Spinal cord (tissue), 10 donors: ENCODE measurements at places on chromosomes 7 and 10.

DNA sequence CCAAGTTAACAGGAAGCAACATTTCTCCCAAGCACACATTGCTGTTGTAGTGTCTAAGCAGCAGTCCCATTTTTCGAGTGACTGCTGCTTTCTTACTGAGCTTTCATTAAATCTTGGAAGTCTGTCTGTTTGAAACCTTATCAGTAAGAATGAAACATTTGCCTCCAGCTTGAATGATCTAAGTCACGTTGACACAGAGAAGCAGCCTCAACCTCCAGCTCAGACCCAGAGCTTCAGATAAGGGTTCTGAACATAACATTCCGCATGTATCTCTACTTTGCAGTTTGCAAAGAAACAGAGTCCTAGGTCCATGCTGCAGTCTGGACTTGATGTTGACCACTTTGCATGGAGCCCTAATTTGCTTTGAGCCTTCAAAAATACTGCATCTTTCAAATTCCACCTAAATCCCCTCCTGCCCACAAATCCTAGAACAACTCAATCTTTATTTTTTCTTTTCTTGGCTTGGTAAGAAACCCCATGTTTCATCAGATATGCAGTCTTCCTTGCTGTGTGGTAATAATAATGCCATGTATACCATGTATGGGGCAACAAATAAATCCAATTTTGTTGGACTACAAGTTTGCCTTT, 698.7 kb upstream of the IGFBP3 start:
- H3K36me3 ChIP-seq = no peaks in the 10 kb centered on the region
- H3K4me1 ChIP-seq = no peaks in the 10 kb centered on the region
- H3K27ac ChIP-seq = no peak overlapping the region
- DNase-seq = no peak
- H3K27me3 ChIP-seq = no peaks in the 10 kb centered on the region

- no peaks in the 10 kb centered on the region for H3K27me3 ChIP-seq
- no peaks in the 10 kb centered on the region for H3K36me3 ChIP-seq
- H3K4me1 ChIP-seq = no peaks in the 10 kb centered on the region
- H3K4me3 ChIP-seq = no peak overlapping the region
Measured at GRCh38 chr10:61024856-61025201, 80.8 kb upstream of the RHOBTB1 start.

DNA sequence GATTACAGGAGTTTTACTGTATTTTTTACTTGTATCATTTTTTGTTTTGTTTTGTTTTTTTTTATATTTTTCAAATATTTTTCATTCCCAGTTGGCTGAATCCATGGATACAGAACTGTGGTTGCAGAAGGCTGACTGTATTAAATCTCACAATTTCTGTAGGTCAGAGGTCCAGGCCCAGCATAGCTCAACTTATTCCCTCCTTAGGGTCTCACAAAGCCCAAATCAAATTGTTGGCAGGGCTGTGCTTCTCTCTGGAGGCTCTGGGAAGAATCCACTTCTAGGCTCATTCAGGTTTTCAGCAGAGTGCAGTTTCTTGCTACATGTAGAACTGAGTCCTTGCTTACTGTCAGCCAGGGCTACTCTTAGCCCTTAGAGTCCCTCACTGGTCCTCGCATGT, 22.6 kb downstream of the TSPAN14 start:
- peaks cover 18% of the 10 kb centered on the region for H3K4me1 ChIP-seq
- no peak overlapping the region for H3K27ac ChIP-seq
- no peak for DNase-seq
- no peak overlapping the region for H3K4me3 ChIP-seq
- H3K27me3 ChIP-seq = no peaks in the 10 kb centered on the region

- peaks cover 15% of the 10 kb centered on the region for H3K4me1 ChIP-seq
- H3K36me3 ChIP-seq = no peaks in the 10 kb centered on the region
- H3K27me3 ChIP-seq = no peaks in the 10 kb centered on the region
- DNase-seq = peak; percentile 70
Measured at GRCh38 chr7:132755538-132756483, 179.5 kb upstream of the PLXNA4 start.

DNA sequence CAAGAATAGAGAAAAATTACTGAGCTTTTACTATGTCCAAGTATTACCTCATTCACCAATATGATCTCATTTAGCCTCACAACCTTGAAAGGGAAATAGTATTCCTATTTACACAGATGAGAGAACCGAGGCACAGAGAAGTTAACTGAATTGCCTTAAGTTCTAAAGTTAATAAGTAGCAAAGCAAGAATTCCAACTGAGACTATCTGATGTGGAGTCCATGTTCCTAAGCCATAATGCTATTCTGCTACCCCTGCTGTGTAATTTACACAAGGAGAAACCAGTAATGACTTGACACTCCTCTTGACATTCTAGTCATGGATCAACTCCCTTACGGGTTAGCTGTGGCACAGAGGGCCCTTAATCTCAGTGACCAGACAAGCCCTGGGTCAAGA, 60.7 kb downstream of the ABCB4 start:
- H3K4me1 ChIP-seq = no peaks in the 10 kb centered on the region
- DNase-seq = no peak
- no peaks in the 10 kb centered on the region for H3K36me3 ChIP-seq
- no peaks in the 10 kb centered on the region for H3K27me3 ChIP-seq
- H3K4me3 ChIP-seq = no peak overlapping the region

- peak overlapping the region; percentile 81 for H3K4me3 ChIP-seq
- peaks cover 26% of the 10 kb centered on the region for H3K4me1 ChIP-seq
- peak overlapping the region; percentile 90 for H3K27ac ChIP-seq
- DNase-seq = peak; percentile 44
- no peaks in the 10 kb centered on the region for H3K27me3 ChIP-seq
Measured at GRCh38 chr10:119209035-119209735, 1.8 kb downstream of the GRK5 start.

- no peaks in the 10 kb centered on the region for H3K36me3 ChIP-seq
- no peak overlapping the region for H3K4me3 ChIP-seq
- H3K27ac ChIP-seq = no peak overlapping the region
- H3K27me3 ChIP-seq = no peaks in the 10 kb centered on the region
- no peaks in the 10 kb centered on the region for H3K4me1 ChIP-seq
Measured at GRCh38 chr10:101858723-101859500, 15.3 kb upstream of the KCNIP2 start.

DNA sequence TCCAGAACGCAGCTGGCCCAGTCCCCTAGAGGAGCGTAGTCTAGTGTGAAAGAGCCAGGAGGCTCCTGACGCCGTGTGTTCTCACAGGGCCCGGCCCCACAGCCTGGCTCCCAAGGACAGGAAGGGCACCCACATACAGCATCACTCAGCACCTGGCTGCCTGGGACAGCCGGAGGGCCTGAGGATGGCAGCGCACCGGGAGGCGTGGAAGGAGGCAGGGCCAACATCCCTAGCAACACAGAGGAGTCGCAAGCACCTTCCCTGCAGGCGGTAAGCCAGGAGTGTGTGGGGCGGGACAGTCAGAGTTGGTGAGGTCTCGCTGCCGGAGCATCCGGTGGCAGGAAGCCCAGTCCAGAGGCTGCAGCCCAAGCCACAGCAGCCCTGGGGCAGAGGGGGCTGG, 125.8 kb downstream of the MAD1L1 start:
- DNase-seq = peak; percentile 43
- H3K4me3 ChIP-seq = no peak overlapping the region
- H3K27ac ChIP-seq = peak overlapping the region; percentile 96
- H3K27me3 ChIP-seq = no peaks in the 10 kb centered on the region
- H3K4me1 ChIP-seq = peaks cover 89% of the 10 kb centered on the region

DNA sequence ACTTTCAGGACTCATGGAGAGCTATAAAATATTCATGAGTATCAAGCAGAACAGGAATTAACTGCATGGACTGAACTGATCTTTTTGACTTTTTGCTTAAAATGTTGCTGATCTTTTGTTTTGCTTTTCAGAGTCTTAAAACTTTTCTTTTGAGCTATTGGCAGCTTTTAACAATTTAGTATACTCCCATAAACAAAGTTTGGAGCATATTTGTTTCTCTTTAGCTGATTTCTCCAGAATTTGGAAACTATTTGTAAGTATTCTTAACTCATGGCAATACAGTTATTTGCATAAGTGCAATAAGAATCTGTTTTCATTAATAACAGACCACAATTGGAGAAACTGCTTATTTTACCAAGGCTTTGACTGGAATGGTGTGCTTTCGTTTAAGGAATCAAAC, 73.4 kb upstream of the C1GALT1 start:
- no peaks in the 10 kb centered on the region for H3K4me1 ChIP-seq
- H3K36me3 ChIP-seq = no peaks in the 10 kb centered on the region
- no peaks in the 10 kb centered on the region for H3K27me3 ChIP-seq
- H3K4me3 ChIP-seq = no peak overlapping the region
- no peak overlapping the region for H3K27ac ChIP-seq
- no peak for DNase-seq

- no peak for DNase-seq
- H3K36me3 ChIP-seq = no peaks in the 10 kb centered on the region
- no peaks in the 10 kb centered on the region for H3K27me3 ChIP-seq
- no peaks in the 10 kb centered on the region for H3K4me1 ChIP-seq
Measured at GRCh38 chr7:94252124-94252523, 142.6 kb upstream of the COL1A2 start.

- H3K4me3 ChIP-seq = no peak overlapping the region
- H3K27me3 ChIP-seq = no peaks in the 10 kb centered on the region
- DNase-seq = no peak
- peak overlapping the region; percentile 27 for H3K27ac ChIP-seq
Measured at GRCh38 chr7:95011146-95011928, 103.9 kb downstream of the PPP1R9A start.
